ENCODE measurements at places on chromosomes 3 and 15. TPM values are rescaled to one million over a fixed set of nuclear protein-coding genes. Genes with fewer than 3 reads are reported as not detected.

PTX3 gene
- polyA plus RNA-seq = 1.7 TPM

CCRL2 gene
- polyA plus RNA-seq = not detected

NUP210 gene
- 55.0 TPM for polyA plus RNA-seq

TUSC7 gene
- polyA plus RNA-seq = not detected

PRR20G gene
- 0.67 TPM for polyA plus RNA-seq

GOLGA6L7 gene
- not detected for polyA plus RNA-seq

EPHA6 gene
- 0.83 TPM for polyA plus RNA-seq

- DNase-seq = no peak
These were observed 8.7 kb upstream of the TRIM69 start for GRCh38 chr15:44727485-44728231.

DNA sequence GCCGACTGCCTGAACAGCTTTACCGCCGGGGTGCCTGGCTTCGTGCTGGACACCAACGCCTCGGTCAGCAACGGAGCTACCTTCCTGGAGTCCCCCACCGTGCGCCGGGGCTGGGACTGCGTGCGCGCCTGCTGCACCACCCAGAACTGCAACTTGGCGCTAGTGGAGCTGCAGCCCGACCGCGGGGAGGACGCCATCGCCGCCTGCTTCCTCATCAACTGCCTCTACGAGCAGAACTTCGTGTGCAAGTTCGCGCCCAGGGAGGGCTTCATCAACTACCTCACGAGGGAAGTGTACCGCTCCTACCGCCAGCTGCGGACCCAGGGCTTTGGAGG, 815 bp downstream of the SPINT1 start:
- DNase-seq = no peak

DNA sequence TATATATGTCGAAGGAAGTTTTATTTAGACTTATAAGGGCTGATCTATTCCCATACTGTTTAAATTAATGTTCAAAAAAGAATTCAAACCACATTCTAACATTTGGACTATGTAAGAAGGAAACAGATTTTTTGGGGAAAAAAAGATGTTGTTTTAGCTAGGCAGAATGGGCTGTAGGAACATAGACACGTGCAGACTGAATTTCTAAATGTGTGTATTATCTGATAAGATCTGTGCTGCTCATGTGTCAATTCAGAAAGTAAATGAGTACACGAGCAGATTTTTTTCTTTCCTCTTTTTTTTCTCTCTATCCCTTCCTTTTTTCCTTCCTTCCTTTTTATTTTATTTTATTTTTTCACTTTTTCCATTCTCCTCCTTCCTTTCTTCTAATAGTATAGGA, 259.5 kb upstream of the KCNH8 start:
- no peak for DNase-seq

DNA sequence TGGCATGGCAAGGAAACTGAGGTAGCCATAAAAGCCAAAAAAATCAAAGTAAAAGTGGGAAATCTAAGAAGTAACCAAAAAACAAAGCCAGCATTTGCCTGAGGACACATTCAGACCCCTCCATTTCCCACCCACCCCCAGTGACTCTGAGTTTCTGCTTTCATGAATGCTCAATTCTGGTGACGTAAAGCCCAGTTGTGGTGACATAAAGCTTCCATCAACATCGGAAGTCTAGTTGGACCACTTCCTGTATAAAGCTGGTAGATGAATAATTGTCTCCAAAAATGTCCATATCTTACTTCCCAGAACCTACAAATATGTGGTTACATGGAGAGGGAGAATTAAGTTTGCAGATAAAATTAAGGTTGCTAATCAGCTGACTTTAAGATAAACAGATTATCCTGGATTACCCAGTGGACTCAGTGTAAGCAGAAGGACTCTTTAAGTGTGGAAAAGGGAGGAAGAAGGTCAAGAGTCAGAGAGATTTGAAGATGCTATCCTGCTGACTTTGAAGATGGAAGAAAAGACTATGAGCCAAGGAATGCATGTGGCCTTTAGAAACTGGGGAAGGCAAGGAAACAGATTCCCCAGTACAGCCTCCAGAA, 62.0 kb upstream of the ST3GAL6 start:
- no peak for DNase-seq

DNA sequence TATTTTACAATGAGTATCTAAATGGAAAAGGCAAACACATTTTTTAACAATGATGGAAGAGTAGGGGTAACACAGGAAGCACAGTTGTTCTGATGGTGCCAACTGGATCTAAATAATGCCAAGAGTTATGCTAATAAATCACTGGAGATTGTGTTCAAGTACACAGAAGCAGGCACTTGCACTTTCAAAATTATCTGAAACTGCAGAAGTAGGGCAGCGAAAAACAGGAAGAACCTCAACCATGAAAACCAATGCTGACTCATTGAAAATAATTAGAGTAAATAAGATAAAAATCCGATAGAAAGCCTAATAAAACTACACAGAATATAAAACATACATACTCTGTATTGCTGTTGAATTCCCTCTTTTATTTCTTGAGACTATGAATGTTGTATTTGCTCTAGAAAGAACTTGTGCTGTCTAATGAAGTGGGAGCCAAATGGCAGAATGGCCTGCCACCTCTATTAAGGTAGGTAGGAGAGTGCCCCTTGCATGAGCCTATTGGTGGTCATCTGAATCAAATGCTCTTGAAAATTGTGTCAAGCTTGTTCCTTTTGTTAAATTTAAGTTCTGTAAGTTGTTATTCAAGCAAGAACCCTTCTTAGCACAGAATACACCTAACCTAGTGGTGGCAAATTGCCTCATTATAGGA, 93.7 kb downstream of the ABI3BP start:
- DNase-seq = no peak

DNA sequence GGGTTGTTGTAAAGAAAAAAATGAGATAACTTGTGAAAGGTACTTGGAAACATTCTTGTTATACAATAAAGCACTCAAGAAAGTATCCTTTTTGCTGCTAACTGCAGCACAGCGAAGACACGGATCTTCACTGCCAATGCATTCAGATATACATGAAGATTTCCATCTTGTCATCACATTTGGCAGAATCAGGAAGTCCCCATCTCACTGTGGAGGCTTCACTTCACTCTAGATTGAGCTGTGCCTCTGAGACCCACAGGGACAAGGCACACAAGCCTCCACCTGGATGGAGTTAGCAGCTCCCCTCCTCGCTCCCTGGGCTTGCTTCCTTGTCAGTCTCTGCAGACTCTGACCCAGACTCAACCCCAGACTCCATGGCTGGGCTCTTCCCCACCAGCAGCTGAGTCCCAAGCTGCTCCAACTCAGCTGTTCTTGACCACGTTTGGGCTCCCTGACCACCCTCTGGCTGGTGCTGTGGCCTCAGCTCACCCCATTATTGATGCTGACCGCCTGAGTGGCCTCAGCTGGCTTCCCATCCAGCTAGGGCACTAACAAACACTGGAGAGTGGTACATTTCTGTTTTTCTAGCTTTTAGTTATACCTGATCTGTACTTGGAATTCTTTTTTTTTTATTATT, 45.4 kb upstream of the SMAD3 start:
- peak; percentile 29 for DNase-seq

- no peak for DNase-seq
These were observed 77.9 kb downstream of the ITPR1 start for GRCh38 chr3:4570840-4571621.

GRCh38 chr15:87477737-87478686, 778.5 kb downstream of the NTRK3 start:
- no peak for DNase-seq

DNA sequence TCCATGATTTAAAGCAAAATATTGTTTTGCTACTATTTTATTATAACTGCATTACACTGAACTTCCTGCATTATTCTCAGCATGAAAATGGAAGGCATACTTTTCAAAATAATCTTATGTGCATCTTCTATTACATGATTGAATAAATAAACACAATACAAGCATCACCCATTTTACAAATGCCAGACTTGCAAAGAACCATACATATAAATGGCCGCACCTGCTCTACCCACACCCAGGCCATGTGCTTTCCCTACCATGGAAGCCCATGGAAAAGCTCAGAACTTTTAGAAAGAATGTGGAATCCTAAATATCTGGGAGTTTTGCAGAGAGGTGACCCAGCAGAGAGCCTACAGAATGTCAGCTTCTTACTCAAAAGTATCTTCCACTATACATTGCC, 127.2 kb downstream of the SHOX2 start:
- DNase-seq = no peak

GRCh38 chr15:81254277-81254915, 57.7 kb downstream of the IL16 start:
- no peak for DNase-seq

GRCh38 chr3:16142350-16143025, 32.0 kb upstream of the GALNT15 start:
- no peak for DNase-seq

DNA sequence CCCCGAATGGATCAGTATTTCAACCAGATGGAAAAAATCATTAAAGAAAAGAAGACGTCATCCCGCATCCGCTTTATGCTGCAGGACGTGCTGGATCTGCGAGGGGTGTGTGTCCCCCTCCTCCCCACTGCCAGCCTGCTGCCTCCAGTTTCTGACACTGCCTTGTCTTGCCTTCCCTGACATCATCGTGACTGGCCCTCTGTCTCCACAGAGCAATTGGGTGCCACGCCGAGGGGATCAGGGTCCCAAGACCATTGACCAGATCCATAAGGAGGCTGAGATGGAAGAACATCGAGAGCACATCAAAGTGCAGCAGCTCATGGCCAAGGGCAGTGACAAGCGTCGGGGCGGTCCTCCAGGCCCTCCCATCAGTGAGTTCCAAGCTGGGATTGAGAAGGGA, 10.9 kb downstream of the EIF4G1 start:
- no peak for DNase-seq

All from H1 (cell line).